Urinary bladder (tissue), 4 donors: ENCODE measurements at places on chromosomes 5 and 9. TPM values are rescaled to one million over a fixed set of nuclear protein-coding genes. Genes with fewer than 3 reads are reported as not detected.

Gene SCGB3A2
- polyA plus RNA-seq = not detected

Gene RXFP3
- polyA plus RNA-seq = not detected

Gene GRM6
- not detected for polyA plus RNA-seq

- no peak for DNase-seq
Observed at GRCh38 chr5:38154615-38155204, 103.6 kb upstream of the EGFLAM start.

DNA sequence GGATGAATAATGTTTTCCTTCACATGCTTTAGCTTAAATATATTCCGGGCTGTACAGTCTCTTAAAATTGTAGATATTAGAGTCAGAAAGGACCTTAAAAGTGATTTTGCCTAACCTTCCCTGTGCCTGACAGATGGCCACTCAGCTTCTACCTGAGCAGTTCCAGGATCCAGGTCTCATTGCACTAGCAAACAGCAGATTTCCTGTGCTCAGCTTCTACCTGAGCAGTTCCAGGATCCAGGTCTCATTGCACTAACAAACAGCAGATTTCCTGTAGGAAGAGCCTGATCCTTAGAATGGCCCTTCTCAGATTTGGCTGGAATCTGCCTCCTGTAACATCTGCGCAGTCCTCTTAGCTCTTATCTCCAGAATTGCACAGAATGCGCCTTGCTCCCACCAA is 219.8 kb downstream of the AOPEP start:
- DNase-seq = no peak

GRCh38 chr9:107407675-107408074 is 81.9 kb downstream of the KLF4 start:
- no peak for DNase-seq

Gene SV2C
- 0.56 TPM for polyA plus RNA-seq

DNA sequence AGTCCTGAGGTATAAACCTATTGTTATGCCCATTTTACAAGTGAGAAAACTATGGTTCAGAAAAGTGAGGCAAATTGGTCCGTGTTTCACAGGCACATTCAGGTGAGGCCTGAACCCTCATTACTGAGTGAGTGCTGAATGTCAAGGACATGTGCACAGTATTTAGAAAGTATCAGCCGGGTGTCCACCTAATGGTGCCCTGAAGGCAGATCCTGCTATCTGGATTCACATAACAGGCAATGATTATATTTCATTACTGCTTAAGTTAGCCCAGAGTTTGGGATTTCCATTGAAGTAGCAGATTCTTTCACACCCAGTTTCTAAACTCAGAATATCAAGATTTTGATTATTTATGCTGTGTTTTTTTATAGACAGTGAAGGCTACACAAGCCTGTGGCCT is 142.7 kb downstream of the LHFPL2 start:
- DNase-seq = no peak

Gene DCTN4
- 29.4 TPM for polyA plus RNA-seq

- DNase-seq = no peak
Observed at GRCh38 chr9:69195668-69196067, 21.6 kb downstream of the TJP2 start.

DNA sequence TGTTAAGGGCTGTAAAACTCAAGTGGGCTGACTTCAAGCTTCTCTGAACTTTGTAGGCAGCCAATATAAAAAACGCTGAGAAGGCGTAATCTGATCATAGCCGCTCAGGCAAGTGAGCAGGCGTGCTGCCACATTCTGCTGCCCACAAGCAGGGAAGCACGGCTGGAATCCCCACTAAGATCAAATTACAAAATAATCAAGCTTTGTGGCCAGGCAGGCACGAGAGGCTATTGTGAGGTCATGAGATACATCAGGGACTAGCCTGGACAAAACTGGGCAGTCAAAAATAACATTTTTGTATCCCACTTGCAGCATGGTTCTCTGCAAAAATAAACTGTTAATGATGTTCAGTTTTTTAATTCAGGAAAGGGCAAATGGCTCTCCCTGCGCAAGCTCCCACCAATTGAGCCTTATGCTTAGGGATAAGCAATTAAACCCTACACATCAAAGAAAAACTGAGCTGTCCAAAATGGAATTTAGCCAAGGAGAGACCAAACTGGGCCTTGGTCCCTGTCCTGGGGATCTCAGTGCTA is 64.0 kb downstream of the POU5F2 start:
- DNase-seq = no peak

GRCh38 chr9:1869843-1870242 is 145.3 kb upstream of the SMARCA2 start:
- no peak for DNase-seq

GRCh38 chr9:69980041-69980440 is 63.6 kb upstream of the MAMDC2 start:
- DNase-seq = no peak

DNA sequence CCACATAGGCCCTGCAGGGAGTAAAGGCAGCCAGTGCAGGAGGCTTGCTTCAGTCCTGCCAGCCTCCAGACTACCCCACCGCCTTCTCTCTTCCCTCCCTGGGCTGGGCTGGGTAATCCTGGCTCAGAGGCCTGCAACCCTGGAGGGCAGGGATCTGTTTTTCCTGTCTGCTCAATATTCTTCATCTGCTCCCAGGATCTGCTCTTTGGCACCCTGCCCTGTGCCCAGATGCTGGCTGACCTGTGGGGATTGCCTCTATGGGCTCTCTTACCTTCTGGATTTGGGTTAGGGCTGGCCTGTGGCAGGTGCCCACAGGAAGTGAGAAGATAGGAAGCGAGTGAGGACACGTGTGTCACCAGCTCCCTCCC is 7.3 kb upstream of the ANGPTL2 start:
- DNase-seq = no peak

DNA sequence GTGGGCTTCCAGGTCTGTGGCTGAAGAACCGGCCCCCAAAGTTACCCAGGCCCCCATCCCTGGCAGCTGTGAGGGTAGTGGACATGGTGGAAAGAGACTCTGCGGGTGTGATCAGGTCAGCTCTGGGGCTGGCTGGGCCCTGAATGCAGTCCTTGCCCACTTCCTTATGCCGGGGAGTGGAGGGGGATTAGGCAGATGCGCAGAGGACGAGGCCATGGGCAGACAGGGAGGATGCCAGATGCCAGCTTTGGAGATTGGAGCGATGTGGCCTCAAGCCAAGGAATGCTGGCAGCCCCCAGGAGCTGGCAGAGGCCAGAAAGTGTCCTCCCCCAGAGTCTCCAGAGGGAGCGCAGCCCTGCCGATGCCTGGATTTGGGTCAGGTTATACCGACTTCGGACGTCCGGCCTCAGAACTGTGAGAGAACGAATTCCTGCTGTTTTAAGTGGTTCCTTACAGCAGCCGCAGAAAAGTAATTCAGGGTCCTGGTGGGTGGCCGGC is 69.8 kb downstream of the ADAMTS2 start:
- no peak for DNase-seq

DNA sequence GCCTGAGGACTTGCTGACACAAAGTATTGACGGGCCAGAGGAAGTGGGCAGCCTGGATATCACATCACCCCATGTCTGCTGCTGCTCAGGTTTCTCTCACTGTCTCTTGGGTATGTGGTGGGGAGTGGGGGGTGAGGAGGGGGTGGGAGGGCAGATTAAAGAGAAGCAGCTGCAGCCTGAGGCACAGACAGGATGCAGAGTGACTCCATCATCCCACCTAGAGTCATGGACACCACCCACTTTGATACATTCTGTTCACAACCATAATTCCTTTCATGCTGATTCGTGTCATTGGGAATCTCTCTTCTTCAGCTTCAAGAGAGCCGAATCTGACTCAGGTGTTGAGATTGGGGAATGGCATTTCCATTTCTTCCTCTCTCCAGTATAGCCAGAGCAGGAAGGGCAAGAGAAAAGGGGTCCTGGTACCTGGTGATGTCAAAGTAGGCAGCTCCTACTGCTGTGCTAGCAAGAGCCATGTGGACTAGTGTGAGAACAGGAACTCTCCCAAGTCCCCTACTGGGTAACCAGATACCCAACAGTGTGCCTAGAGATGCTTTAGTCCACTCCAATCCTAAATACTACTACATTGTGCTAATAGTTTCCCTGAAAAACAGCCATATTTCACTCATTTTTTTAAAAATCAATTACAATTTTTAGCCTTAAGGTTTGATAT is 22.4 kb downstream of the GRAMD2B start:
- no peak for DNase-seq

Gene ZNF658
- polyA plus RNA-seq = 3.3 TPM

- no peak for DNase-seq
Observed at GRCh38 chr5:102975045-102975444, 144.9 kb downstream of the GIN1 start.

Gene BSPRY
- 2.4 TPM for polyA plus RNA-seq

Gene GABRA6
- not detected for polyA plus RNA-seq

Gene ELOVL7
- 3.3 TPM for polyA plus RNA-seq

DNA sequence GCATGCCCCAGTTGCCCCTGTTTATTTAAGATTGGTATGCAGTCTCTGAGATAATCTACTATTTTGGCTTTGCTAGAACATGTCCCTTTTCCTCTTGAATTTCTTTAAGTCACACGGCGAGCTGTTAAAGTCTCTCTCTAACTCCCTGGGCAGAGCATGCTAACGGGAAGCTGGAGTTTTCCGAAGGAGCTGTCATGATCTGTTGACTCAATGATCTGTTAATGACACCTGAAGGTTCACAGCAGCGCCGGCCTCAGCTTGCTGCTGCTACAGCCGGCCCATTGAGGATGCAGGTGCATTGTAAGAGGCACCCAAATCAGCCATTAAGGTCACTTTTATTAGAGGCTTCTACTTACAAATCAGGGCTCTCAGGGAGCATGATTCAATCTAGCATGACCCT is 1203.4 kb downstream of the MAT2B start:
- DNase-seq = no peak

GRCh38 chr5:3325972-3326840 is 269.4 kb upstream of the IRX1 start:
- peak; percentile 18 for DNase-seq

DNA sequence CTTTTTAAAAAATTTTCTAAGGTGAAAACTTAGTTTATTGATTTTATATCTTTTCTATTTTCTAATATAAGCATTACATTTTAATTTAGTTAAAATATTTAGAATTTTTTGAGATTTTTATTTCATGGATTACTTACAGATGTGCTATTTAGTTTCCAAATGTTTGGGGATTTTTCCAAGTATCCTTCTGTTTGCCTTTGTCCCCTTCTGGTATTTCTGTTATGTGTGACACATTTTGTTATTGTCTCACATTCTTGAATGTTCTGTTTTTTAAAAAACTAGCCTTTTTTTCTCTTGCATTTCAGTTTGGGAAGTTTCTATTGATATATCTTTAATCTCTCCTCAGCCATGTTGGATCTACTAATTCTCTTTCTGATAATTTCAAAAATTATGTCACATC is 234.9 kb downstream of the FAM170A start:
- DNase-seq = no peak

DNA sequence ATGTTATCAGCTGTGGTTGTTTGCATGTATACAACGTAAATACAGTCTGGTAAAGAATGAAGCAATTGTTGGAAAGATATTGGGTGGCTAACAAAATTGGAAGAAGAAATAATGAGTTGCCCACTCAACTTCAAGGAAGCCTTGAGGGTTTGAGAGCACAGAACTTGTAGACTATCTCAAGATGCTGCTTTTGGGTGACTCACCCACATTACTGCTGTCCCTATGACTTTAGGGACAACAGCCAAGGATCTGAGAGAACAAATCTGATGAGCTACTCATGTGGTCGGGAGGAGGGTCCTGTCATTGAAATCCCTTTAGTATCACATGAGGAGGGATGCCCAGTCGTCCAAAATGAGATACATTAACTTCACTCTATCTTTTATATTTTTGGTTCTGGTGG is 261.8 kb downstream of the GAS1 start:
- DNase-seq = no peak

GRCh38 chr9:84871983-84872382 is 202.5 kb downstream of the NTRK2 start:
- no peak for DNase-seq

DNA sequence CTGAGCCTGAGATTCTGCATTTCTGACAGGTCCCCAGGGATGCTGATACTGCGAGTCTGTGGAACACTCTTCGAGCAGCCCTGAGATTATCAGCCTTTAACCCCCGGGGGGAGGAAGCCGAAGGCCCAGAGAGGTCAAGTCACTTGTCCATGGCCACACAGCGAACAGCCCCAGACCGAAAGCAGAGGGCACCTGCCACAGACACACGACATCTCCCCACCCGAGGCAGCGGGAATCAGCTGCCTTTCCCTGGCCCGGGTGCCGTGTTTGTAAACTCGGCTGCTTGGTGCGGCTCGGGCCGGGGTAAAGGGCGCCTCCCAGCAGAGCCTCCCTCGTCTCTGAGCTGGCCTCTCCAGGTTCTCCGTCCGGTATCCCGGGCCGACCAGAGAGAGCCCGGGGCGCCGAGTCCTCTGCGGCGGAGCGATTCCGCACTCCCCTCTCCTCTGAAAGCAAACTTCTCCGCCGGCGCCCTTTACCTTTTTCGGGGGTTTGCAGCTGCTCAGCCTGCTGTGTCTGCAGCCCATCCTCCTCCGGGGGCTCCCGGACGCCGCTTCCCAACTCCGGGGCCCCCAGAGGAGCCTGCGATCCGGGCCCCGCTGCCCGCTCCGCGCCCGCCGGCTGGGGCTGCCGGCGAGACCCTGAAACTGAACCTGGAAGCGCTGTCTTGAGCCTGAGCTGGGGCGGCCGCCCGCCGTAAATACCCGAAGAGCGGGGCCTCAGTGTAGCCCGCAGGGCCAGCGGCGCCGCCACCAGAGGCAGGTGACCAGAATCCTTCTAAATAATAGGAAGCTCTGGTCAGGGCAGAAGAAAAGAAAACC is at the start of gene CCDC69:
Gene CCDC69, minus strand, starts transcription at position 646 of the 818 bp plus-strand sequence. Its CDS starts 122 bp downstream, at position 524.
- no peak for DNase-seq

Gene DNAJA1
- 84.0 TPM for polyA plus RNA-seq

- no peak for DNase-seq
Observed at GRCh38 chr9:120559546-120559945, 20.4 kb downstream of the CDK5RAP2 start.

DNA sequence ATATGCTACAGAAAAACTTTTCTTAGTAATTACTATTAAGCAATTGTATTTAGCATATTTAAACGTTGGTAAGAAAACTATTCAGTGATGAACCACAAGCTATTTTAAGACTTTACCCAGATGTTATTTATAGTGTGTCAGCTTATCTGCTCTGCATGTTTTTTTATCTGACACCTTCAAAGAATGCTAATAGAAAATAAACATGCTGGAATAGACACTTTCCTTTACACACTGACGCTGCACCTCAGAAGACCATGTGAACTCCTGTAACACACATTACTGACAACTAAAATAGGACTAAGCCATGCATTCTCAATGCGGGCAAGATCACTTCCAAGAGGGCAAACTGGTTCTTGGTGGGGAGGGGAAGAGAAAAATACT is 38.3 kb downstream of the FNIP1 start:
- DNase-seq = no peak

DNA sequence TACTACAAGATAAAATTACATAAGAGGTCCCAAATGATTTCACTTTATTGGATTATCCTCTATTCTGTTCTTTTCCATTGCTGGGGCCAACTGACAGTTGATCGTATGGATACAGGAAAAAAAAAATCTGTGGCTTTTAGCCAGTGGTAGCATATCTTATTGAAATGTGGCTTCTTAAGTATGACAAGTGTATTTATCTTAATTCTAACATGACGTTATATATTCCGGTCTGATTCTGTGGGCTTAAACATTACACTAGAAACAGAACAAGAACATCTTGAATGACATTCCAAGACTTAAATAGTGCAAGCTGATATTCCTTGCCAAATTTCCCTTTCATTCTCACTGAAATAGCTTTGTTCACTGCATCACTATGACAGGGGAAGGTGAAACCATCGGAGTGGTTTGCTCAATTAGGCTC is 117.9 kb downstream of the INSYN2B start:
- DNase-seq = no peak

- no peak for DNase-seq
Observed at GRCh38 chr5:153456354-153456753, 34.1 kb upstream of the GRIA1 start.
